Fibroblast of villous mesenchyme (primary cell): ENCODE measurements at places on chromosomes 12 and 14.

DNA sequence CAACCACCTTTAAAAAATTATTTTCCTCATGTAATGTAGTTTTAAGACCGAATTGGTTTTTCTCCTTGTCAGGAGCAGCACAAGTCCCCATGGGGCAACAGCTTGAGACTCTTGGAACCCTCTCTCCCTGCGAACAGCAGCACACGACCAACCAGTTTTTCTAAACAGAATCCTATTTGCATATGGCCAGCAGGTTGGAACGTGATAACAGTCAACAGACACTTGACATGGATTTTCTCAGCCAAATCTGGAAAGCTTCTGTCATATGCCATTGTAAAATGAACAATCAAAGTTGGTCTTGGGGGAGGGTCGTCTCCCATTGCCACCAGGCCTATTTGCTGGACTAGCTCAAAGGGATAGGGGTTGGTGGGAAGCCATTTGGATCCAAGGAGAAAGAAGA is 1915.0 kb upstream of the FLRT2 start:
- DNase-seq = no peak

- DNase-seq = no peak
These were observed 114.8 kb downstream of the RIMBP2 start for GRCh38 chr12:130601327-130601726.

- DNase-seq = no peak
These were observed 390.1 kb upstream of the RGS6 start for GRCh38 chr14:71541973-71542690.

DNA sequence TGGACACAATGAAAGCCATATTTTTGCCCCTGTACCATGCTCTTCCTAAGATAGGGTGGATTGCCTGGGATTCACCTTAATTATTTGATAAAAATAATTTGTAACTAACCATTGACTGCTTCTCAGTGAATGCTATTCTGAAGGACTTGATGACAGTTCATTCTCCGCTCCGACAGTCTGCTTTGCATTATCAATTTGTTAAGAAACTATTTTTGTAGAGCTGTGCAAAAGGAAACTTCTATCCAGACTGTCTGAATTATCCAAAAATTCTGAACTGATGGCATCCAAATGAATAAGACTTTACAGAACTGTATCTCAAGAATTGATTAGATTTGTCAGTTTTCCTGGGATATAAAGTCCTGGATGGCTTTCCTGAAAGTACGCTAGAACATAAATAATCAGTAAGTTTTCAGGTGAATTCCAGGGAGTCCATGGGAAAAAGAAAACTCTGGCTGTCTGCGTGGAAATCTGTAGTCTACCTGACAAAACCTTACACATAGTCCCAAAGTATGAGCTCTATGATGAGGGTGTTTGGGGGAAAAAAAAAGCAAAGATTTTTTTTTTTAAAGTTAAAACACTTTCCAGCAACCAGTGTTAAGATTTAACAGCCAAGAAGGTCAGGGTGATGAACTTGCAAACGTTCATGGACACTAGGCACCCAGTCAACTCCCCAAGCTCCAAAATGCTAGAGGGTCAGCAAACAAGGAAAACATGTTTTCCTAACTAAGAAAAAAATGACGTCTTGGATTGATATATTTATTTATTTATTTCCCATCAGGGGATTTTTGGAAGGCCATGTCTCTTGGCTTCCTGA is 291.1 kb upstream of the TBX3 start:
- no peak for DNase-seq

DNA sequence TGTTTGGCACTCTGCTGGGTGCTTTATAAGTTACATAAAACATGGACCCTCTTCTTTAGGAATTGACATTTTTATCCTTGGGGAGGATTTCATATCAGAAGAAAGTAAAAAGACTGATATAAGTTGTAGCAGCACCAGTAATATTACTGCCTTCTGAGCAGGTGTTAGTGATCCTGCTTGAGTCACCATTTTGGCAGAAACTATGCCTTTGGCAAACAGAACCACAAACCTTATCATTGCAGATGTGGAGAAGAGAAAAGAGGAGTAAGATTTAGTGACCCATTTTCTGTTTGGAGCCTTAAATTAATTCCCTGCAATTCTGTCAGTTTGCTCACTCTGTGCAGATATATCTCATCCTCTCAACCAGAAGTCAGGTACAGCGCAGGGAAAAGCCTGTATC is 23.0 kb downstream of the ZNF410 start:
- no peak for DNase-seq

DNA sequence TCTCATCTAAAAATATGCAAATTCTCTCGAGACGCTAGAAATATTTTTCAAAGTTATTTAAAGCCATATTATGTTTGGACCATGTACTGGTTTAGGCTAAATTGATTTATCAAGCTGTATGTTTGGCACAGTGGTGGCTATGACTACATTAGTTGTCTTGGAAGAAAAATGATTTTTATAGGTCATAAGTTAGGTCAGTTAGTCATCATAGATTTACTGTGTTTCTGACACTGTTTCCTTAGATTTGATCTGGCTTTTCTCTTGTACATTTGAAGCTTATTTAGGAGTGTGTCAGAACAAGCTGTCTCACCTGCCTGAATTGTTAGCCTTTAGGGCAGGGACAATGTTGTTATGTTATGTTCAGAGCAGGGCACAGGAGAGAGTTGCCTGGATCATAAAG is 161.1 kb upstream of the FBXO33 start:
- DNase-seq = no peak

- DNase-seq = no peak
These were observed 2.8 kb upstream of the MDGA2 start for GRCh38 chr14:47678157-47678556.

DNA sequence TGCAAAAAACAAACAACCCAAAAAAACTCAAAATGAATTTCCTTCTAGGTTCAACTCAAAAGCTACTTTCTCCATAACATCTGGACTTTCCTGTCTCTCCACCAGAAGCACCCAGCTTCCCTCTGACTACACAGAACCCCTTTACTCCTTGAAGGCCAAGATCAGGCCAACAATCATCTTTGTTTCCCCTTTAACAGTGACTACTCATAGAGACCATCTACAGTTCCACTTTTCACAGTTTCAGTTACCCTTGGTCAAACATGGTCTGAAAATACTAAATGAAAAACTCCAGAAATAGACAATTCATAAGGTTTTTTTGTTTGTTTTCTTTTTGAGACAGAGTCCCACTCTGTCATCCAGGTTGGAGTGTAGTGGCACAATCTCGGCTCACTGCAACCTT is 11.8 kb downstream of the GCH1 start:
- DNase-seq = no peak

DNA sequence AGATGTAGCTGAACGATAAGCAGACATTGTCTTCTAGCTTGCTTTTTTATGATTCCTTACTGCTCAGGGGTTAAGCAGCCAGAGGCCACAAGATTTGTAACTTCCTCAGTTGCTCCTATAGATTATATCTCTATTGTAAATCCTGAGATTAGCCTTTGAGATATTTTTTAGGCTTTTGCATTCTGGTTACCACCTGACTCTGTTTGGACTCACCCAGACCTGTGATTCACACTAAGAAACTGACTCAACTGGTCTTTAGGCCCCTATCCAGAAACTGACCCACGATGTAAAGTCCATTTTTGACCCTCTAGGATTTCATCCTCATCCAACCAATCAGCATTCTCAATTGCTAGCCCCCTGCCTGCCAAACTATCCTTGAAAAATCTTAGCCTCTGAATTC is 194.4 kb downstream of the RASSF9 start:
- DNase-seq = peak; percentile 33

- no peak for DNase-seq
These were observed 10.2 kb upstream of the PEBP1 start for GRCh38 chr12:118125743-118126118.

DNA sequence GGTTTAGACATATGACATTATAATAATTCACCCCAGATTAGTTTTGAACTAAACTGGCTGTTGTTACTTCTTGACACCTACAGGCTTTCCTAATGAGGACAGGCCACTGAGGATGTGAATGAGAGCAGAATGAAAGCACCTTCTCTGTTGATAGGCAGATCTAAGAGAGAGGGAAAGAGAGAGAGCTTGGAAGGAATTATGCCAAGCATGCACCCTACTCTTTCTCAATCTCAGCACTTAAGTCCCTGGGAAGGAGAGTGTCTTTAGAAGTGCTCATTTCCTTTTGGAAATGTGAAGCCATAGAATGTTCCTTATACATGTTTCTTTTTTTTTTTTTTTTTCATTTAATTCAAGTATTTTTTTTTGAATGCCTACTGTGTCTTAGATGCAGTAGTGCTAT is 49.0 kb downstream of the TBC1D15 start:
- DNase-seq = no peak
